Activated naive CD4-positive, alpha-beta T cell treated with anti-CD3 and anti-CD28 coated beads, Interleukin-2, amount 10 ng/mL, durations not matched to agents 7 days and 5 days (primary cell): ENCODE measurements at places on chromosomes 1 and 21.

DNA sequence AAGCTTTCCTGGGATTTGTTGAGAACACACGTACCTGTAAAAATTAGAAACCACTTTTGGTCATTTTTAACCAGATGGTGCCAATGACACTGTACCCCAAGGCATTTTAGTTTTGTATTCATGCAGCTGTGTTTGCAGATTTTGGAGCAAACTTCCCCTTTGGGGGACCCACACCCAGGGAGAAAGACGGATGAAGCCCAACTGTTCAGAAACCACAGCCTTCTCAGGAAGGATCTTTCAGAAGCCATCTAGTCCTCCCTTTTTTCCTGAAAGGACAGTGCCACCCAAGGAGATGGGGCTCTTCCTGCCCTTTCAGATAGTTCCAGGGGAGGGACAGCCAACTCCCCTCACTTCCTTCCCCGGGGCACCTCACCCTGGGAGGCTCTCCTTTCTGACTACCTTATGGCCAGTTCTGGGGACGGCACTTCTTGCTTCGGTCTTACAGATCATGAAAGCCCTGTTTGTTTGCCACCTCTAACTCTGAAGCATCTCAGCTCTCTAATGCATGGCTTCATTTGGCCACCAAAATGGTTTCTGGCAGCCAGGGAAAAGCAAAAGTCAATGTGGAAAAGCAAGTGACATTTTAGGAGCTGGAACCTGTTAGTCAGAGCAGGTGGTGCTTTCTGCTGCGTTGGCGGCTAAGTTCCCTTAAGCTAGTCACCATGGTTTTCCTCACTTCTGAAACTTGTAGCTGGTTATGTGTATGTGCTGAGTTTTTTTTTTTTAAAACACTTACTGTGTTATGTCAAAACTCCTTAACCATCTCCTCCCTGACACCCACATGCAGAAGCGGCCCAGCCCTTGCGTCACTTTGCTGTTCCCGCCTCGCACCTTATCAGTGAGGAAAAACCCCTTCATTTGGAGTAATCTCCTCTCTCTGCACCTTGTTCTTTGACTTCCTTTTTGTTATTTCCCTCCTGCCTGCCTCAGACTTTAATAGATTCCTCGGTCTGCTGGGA, 10.1 kb downstream of the TMCC2 start:
- DNase-seq = no peak

DNA sequence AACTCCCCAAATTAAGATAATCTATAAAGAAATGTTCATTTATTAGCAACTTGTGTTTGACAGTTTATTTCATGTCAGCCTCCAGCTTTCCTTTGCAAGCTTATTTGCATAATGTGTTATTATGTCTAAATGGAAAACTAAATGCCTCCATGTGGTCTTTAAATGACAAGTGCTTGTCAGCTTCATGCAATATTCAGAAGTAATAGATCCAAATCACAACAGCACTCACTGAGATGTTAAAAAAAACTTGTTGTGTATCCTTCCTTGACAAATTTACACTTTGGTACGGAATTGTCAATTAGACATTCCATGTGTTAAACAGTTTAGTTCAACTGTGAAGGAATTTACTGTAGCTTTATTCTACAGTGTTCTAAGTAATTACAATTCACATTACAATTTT, 124.4 kb upstream of the PTBP2 start:
- DNase-seq = no peak

DNA sequence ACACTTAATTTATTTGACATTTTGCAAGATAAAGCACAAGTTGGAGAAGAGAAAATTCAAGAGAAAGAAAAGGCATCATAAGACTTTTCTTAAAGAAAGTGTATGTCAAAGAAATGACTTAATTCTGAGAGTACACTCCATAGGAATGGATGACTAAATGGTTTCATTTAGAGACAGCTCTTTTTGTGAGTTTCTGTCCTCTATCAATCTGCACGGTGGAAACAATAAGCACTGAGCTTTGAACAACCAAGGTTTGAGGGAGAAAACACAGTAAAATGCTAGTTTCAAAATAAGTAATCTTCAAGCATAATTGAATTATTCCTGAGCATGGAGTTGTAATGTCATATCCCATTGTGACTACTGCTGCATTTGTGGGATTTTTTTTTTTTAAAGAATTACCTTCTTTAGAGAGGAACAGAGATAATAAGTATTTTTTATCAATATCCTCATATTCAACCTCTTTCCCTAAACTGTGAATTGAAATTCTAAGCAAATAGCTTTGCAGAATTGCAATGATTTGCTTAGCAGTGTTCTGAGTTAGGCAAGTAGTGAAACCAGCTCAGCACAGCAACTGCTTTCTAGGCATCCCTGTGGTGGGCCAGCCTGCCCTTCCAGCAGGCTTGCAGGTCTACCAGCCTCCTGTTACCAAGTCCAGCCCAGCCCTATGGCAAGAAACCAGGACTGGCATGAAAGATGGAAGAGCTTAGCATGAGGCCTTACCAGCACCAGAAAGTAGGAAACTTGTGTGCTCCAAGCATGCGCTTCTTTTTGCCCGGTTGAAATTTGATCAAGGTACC, 38.2 kb downstream of the KCNJ6 start:
- no peak for DNase-seq

DNA sequence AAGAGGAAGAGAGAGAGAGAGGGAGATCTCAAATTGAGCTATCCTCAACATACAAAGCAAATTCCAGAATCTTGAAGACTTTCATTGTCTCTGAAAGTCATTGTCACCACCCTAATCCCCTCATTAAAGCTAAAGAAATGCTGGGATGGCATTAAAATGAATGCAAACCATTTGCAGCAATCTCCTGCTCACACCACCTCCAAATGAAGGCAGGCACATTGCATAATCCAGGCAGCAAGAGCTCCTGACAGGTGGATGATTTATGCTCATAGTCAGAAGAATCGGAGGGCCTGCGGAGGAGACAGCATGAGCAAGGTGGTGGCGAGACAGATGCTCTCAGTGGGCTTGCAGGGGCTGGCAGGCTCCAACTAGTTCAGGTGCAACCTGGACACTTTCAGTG, 90.2 kb downstream of the ESRRG start:
- no peak for DNase-seq

- no peak for DNase-seq
Measured at GRCh38 chr1:168920456-168921094, 185.9 kb upstream of the ATP1B1 start.

GRCh38 chr1:218347336-218347722, 2.2 kb downstream of the TGFB2 start:
- no peak for DNase-seq

DNA sequence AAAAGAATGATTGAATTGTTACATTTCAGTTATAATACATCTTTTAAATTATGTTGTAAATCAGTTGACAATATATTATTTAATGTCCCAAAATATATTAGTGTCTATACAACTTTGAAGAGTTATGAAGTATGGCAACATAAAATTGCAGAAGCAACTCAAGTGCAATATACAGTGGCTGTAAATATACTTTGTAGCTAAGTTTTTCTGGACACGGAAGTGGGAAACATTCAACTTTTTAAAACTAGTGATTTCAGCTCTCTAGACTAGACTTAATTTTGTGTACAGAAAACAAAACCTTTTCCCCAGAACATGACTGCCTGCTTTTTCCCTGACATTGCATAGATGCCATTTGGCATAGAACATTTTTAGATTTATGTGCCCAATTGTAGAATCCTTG, 29.5 kb upstream of the ABCG1 start:
- DNase-seq = no peak

DNA sequence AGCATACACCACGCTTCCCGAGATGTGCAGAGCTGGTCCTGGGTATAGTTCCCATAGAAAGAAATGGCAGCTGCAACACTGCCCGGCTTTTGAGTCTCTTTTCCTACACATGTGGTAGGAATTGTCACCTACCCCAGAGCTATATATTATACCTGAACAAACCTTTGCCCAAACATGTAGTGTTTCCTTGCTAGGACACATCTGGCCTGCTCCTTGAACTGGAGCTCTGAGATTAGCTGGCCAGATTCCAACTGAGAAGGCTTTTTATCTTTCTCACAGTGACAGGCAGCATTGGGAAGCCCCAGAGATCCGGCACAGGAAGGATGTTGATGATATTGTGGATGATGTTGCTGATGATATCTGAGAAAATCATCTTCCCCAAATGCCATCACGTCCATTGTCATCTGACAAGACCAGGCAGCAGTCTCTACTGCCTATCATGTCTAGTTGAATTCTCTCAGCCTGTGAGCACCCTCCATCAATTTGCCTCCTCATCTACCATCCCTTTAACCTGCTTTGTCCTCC, 115.0 kb upstream of the SMYD2 start:
- no peak for DNase-seq

DNA sequence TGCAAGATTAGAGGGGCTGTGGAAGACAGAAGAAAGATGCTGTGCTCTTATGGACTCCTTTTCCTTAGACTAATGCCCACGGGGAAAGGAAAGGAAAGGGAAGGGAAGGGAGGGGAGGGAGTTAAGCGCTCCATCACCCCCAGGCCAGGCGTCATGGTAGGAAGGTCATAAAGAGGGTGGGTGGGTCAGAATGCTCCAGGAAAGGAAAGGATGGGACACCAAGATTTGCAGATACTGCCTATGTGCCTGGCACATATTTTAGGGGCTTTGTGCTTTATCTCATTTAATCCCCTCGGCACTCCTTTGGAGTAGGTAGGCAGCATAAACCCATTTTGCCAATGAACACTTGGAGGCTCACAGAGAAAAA, 41.4 kb downstream of the MAB21L3 start:
- no peak for DNase-seq

DNA sequence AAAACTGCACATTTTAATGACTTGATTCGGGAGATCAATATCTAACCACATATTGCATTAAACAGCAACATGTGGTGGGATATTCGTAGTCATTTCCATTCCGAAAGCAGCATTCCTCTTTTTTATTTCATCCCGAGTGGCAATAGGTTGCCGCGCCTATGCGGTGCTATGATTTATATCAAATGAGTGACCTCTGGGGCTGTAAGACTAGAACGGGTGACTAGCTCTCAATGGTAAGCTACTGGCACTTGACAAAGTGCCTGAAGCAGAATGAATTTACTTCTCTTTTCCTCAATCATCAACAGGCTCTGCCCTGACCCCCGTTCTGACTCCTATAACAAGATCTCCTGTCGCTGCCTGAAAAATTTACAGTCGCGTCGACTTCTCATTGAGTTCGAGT, 162.3 kb downstream of the ZNF281 start:
- DNase-seq = no peak

DNA sequence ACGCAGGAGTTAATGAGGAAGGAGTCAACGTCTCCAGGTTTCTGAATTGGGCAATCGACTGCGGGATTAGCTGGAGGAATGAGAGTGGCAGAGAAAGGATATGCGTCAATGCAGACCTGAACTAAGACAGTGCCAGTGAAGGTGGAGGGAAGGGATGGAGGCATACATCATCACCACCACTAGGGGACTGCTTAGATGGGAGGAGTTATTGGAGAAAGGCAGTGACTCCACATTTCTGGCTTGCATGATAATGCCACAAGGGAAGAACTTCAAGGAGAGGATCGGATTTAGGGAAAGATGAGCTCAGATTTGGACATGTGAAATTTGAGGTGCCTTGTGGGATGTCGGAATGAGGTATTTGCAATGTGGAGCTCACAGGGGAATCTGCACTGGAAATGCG, 17.5 kb downstream of the VASH2 start:
- no peak for DNase-seq

DNA sequence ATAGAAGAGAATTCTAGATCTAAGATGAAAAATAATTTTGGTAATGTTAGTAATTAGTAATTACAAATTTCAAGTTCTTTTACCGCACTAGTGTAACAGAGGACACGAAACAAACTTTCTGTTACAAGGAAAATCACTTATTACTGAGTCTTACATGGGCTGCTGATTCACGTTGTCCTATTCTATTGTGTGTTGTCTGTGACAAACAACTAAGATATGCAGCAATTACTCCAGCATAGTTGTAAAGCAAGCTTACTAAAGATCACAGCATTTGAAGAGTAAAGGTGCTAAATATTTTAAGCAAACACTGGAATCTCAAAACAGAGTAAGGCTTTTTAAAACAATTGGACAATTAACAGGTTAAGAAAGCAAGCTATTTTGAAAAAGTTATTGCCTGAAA, 502.3 kb downstream of the KCNT2 start:
- no peak for DNase-seq

GRCh38 chr1:108209456-108210108, 9.4 kb upstream of the SLC25A24 start:
- DNase-seq = no peak

DNA sequence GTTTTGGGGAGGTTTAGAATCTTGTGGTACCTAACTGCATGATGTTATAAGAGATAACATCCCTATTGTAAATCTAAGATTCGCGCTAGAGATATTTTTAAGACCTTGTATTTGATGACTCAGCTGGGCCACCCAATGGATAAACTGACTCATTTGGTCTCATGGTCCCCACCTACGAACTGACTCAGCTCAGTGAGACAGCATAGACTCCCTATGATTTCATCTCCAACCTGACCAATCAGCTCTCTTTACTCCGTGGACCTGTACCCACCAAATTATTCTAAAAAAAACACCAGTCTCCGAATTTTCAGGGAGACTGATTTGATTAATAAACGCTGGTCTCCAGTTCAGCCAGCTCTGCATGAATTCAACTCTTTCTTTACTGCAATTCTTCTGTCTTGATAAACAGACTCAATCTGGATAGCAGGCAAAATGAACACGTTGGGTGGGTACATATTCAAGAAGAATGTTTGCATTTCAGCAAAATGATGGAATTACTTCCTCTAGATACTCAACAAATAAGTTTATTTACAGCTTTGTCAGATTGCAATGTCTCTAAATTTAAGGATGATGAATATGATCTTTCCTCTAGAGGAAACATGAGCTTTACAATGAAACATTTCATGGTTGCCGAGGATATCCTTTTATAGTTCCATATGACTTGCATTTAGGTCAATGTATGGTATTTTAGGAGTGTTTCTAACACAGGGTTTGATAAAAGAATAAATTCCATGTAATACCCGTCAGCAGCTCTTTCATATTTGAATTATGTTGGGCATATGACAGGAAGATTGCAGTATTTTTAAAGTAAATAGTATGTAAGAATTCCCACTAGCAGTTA, 516.6 kb upstream of the RGS18 start:
- DNase-seq = no peak

DNA sequence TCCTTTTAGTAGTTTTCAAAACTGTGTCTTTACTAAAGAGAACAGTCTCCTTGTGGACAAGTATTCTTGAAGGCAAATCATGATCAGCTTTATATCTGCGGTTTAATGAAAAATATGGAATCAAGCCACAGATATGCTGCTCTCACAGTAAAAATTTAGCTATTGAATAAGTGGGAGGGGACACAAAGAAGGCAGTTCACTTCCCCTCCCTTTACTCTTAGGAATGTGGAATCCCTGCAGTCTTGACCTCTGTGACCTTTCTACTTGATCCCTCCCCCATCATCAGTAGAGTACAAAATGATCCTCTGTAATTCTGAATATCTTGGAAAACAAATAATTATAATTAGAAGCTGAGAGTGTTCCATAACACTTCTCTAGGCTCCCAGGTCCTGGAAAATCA, 136.7 kb upstream of the HOOK1 start:
- DNase-seq = no peak

GRCh38 chr1:18326211-18326897, 154.4 kb upstream of the KLHDC7A start:
- no peak for DNase-seq
